DND-41 (cell line): ENCODE measurements at places on chromosomes 3 and 15.

- no peak overlapping the region for H3K4me3 ChIP-seq
- no peaks in the 10 kb centered on the region for H3K27me3 ChIP-seq
- H3K27ac ChIP-seq: no peak overlapping the region
- H3K36me3 ChIP-seq: no peaks in the 10 kb centered on the region
- no peaks in the 10 kb centered on the region for H3K4me1 ChIP-seq
Measured at GRCh38 chr3:32959371-32959770, 7.9 kb downstream of the CCR4 start.

DNA sequence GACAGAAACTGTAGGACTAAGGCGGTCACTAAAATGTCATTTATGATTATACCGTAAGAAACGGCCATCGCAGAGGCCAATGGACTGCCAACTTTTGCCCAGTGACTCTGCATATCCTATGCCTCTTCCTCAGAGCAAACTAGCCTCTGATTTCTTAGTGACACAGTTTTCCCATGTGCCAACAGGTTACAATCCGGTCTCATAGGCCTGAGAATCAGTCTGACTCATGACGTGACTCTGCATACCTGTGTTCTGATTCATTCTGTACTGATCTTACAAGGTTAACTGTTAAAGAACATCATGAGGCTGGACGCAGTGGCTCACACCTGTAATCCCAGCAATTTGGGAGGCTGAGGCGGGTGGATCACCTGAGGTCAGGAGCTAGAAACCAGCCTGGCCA, 17.8 kb downstream of the RUBCN start:
- DNase-seq: no peak
- H3K4me3 ChIP-seq: no peak overlapping the region
- no peaks in the 10 kb centered on the region for H3K4me1 ChIP-seq

GRCh38 chr15:45402955-45403877, 24.9 kb upstream of the GATM start:
- H3K4me1 ChIP-seq: peaks cover 35% of the 10 kb centered on the region
- H3K36me3 ChIP-seq: peaks cover 27% of the 10 kb centered on the region
- H3K4me3 ChIP-seq: peak overlapping the region; percentile 52
- peak; percentile 20 for DNase-seq
- peak overlapping the region; percentile 59 for H3K27ac ChIP-seq
- H3K27me3 ChIP-seq: no peaks in the 10 kb centered on the region

GRCh38 chr15:85865070-85865684, 70.5 kb upstream of the KLHL25 start:
- H3K4me3 ChIP-seq: no peak overlapping the region
- H3K27ac ChIP-seq: no peak overlapping the region
- H3K4me1 ChIP-seq: no peaks in the 10 kb centered on the region
- no peaks in the 10 kb centered on the region for H3K27me3 ChIP-seq
- peak; percentile 31 for DNase-seq

DNA sequence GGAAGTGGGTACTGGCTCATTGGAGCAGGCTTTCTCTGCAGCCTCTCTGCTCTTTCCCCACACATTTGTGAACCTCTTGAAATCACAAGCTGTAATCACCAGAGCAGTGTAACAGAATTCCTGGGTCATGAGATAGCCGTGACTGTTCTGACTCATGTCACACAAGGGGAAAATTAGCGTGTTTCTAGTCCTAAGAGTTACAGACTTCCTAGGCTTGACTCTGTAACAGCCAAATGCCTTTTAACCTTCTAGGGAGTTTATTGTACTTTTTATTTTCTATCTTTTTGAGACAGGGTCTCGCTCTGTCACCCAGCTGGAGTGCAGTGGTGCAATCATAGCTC, 54.7 kb upstream of the TRAK1 start:
- no peak overlapping the region for H3K27ac ChIP-seq
- no peaks in the 10 kb centered on the region for H3K36me3 ChIP-seq
- DNase-seq: no peak
- H3K27me3 ChIP-seq: no peaks in the 10 kb centered on the region
- H3K4me3 ChIP-seq: no peak overlapping the region

GRCh38 chr3:29275309-29275708, 5.6 kb upstream of the RBMS3 start:
- no peaks in the 10 kb centered on the region for H3K27me3 ChIP-seq
- H3K4me1 ChIP-seq: peaks cover 5% of the 10 kb centered on the region
- H3K27ac ChIP-seq: no peak overlapping the region
- no peak for DNase-seq

DNA sequence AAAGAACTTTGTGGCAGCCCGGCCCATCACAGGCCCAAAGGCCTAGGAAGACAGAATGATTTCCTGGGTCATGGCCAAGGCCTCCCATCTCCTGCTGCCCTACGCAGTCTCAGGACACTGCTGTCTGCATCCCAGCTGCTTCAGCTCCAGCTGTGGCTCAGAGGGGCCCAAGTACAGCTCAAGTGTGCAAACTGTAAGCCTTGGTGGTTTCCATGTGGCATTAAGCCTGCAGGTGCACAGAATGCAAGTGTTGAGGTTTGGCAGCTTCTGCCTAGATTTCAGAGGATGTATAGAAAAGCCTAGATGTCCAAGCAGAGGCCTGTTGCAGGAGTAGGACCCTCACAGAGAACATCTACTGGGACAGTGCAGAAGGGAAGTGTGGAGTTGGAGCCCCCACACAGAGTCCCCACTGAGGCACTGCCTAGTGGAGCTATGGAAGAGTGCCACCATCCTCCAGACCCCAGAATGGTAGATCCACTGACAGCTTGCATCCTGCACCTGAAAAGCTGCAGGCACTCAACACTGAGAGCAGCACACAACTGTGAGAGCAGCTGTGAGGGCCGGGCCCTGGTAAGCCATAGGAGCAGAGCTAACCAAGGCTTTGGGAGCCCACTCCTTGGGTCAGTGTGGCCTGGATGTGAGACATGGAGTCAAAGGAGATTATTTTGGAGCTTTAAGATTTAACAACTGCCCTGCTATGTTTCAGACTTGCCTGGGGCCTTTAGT, 208.2 kb upstream of the CMC1 start:
- DNase-seq: peak; percentile 30
- H3K4me3 ChIP-seq: no peak overlapping the region
- 0 out of 2 replicates have a peak, but pooled peaks cover 2% of the 10 kb centered on the region for H3K36me3 ChIP-seq
- H3K27ac ChIP-seq: no peak overlapping the region
- no peaks in the 10 kb centered on the region for H3K4me1 ChIP-seq

DNA sequence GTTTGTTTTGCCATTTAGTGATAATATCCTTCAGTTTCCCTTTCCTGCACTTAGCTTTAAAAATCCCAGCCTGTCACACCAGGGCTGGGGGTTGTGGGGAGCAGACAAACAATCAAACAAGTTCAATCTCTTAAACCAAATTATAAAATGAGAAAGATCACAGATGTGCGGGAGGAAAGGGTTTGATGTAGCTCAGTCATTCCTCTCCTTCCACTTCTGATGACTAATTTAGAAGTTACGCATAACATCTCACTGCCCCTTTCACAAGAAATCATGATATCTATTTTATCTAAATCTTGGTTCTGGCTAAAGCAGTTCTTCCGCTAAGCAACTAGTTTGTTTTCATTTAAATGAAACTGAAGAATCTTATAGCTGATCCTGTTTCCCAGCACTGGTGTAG, 34.1 kb upstream of the ATG7 start:
- H3K27ac ChIP-seq: no peak overlapping the region
- H3K36me3 ChIP-seq: no peaks in the 10 kb centered on the region
- no peaks in the 10 kb centered on the region for H3K4me1 ChIP-seq
- H3K4me3 ChIP-seq: no peak overlapping the region

DNA sequence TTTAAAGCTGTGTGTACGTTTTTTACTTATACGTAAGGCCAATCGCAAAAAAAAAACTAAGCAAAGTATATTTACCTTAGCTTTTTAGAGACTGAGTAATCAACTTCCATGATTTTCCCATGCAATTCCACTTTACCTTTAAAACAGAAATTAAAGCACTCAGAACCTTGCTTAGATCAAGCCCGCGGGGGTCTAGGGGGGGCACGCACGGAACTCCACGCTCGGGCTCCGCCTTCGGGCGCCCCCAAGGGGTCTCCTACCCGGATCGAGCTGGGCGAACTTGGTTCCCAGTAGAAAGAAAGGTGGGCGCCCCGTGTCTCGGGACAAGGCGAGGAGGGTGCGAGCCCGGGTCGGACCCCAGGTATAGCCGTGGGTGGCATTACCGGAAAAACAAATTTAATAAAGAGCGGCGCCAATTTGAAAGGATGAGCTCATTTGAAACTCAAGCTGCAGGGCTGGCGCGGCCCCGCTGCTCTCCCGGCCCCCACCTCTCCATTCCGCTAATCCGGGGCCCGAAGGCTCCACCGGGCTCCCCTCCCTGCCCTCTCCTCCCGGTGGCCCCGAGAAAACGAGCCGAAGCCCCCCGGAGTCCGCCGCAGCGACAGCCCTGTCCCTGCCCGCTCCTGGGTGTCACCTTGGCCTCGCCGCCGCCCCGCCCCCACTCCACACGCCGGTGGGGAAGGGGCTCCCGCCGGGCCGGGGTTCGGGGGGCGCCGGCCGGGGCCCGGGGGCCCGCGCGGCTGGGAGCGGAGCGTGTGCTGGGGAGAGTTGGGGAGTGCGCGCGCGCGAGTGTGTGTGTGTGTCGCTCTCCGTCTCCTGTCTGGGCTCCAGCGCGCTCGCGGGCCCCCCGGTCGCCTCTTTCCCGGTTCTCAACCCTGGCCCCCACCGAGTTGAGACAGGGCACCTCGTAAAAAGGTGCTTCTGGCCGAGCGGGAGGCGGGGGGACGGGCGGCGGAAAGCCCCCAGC, 1.5 kb downstream of the IGF2BP2 start:
- H3K4me1 ChIP-seq: no peaks in the 10 kb centered on the region
- DNase-seq: no peak
- H3K27me3 ChIP-seq: peaks cover 42% of the 10 kb centered on the region
- no peak overlapping the region for H3K27ac ChIP-seq
- no peaks in the 10 kb centered on the region for H3K36me3 ChIP-seq

- H3K4me3 ChIP-seq: no peak overlapping the region
- no peaks in the 10 kb centered on the region for H3K27me3 ChIP-seq
- no peak for DNase-seq
- H3K36me3 ChIP-seq: no peaks in the 10 kb centered on the region
Measured at GRCh38 chr3:11661827-11662226, 18.1 kb upstream of the VGLL4 start.

DNA sequence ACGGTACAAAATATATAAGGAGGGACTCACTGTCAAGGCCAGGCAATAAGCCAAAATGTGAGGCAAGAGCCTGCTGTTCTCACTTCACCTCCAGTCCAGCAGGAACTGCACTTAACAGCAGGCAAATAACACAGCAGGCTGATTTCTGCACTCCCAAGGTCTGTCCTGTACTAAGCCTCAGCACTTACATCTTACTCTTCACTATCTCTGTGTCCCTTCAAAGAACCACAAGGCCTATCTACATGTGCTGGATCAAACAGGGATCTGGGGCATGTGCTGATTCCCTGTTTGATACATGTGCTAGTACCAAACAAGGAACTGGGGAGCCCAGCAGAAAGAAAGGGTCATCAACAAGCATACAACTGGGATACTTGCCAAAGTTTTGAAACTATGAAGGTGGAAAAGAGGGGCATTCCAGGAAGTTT, 22.2 kb downstream of the UACA start:
- DNase-seq: no peak
- H3K27ac ChIP-seq: no peak overlapping the region
- H3K4me1 ChIP-seq: no peaks in the 10 kb centered on the region
- H3K27me3 ChIP-seq: peaks cover 9% of the 10 kb centered on the region
- no peaks in the 10 kb centered on the region for H3K36me3 ChIP-seq

GRCh38 chr15:79179108-79179561, 88.6 kb upstream of the RASGRF1 start:
- no peak for DNase-seq
- H3K36me3 ChIP-seq: no peaks in the 10 kb centered on the region
- peaks cover under 1% of the 10 kb centered on the region for H3K27me3 ChIP-seq

DNA sequence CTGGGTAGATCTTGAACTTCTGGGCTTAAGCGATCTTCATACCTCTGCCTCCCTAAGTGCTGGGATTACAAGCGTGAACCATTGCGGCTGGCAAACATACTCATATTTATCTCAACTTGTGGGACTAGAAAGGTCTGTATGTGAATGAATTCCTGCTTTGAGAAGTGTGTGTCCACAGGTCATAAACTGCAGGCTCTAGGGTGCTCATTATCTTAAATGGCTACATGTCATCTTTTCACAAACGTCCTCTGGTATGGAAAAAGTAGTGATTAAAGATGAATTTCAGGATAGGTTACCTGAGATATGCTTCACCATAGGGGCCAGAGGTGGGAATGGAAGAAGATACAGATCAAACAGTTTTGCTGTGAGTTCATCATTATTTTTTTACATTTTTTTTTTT, 7.8 kb upstream of the HDAC11 start:
- no peak for DNase-seq
- H3K36me3 ChIP-seq: no peaks in the 10 kb centered on the region
- no peaks in the 10 kb centered on the region for H3K27me3 ChIP-seq
- H3K27ac ChIP-seq: no peak overlapping the region

GRCh38 chr3:191329654-191330529, at the start of gene UTS2B:
UTS2B (minus strand) TSS chr3:191330526; CDS start chr3:191282189, 48,337 bp downstream.
- no peaks in the 10 kb centered on the region for H3K4me1 ChIP-seq
- H3K36me3 ChIP-seq: no peaks in the 10 kb centered on the region
- no peak for DNase-seq
- H3K27ac ChIP-seq: no peak within 1 kb of the TSS
- no peaks in the 10 kb centered on the region for H3K27me3 ChIP-seq
- H3K4me3 ChIP-seq: no peak within 1 kb of the TSS

DNA sequence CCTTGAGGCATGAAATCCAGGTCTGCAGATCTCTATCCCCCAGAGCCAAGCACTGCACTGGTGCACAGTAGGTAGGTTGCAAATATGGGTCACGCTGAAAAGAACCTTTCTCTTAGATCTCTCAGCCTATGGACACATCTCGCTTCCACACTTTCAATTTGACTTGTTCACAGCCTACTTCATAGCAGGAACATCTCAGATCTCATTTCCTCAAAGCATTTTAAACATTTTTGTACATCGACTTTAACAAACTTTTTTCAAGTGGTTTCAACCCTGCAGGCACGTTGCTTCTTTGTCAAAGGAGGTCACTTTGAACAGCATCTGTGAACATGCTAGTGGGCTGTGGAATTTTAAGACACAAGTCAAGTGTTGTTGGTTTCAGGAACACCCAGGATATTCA, 76.0 kb downstream of the SLC12A8 start:
- H3K4me1 ChIP-seq: no peaks in the 10 kb centered on the region
- H3K27ac ChIP-seq: no peak overlapping the region

- H3K27me3 ChIP-seq: peaks cover 21% of the 10 kb centered on the region
- H3K27ac ChIP-seq: no peak overlapping the region
- H3K36me3 ChIP-seq: no peaks in the 10 kb centered on the region
- DNase-seq: no peak
Measured at GRCh38 chr3:156637480-156638022, 36.8 kb upstream of the TIPARP start.

GRCh38 chr3:192881159-192881786, 36.4 kb downstream of the MB21D2 start:
- H3K4me1 ChIP-seq: no peaks in the 10 kb centered on the region
- no peak overlapping the region for H3K27ac ChIP-seq
- no peak for DNase-seq
- H3K4me3 ChIP-seq: no peak overlapping the region
- H3K36me3 ChIP-seq: no peaks in the 10 kb centered on the region
- no peaks in the 10 kb centered on the region for H3K27me3 ChIP-seq

DNA sequence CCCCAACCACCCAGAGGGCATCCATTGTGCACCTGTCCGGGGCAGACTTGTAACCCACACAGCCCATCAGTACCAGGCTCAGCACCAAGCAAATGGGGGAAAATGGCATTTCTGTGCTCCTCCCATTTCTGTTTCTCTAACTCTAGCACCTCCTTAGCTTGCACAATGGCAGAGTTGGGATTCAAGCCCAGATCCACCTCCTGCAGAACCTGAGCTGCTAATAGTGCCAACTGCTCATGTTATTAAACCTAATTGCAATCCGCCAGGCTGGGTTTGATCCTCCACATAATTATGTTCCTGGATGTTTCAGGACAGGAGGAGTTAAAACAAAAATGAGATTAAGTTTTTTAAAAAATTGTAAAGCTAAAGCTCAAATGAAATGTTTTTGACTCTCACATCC, 235.0 kb downstream of the OCA2 start:
- H3K27ac ChIP-seq: no peak overlapping the region
- H3K4me3 ChIP-seq: no peak overlapping the region
- H3K4me1 ChIP-seq: no peaks in the 10 kb centered on the region
- H3K36me3 ChIP-seq: no peaks in the 10 kb centered on the region
- H3K27me3 ChIP-seq: no peaks in the 10 kb centered on the region
- DNase-seq: no peak
